NCI-H446 (cell line): ENCODE measurements at places on chromosomes 7 and 10.

- no peak for DNase-seq
These were observed 425.3 kb downstream of the INHBA start for GRCh38 chr7:41277561-41277960.

DNA sequence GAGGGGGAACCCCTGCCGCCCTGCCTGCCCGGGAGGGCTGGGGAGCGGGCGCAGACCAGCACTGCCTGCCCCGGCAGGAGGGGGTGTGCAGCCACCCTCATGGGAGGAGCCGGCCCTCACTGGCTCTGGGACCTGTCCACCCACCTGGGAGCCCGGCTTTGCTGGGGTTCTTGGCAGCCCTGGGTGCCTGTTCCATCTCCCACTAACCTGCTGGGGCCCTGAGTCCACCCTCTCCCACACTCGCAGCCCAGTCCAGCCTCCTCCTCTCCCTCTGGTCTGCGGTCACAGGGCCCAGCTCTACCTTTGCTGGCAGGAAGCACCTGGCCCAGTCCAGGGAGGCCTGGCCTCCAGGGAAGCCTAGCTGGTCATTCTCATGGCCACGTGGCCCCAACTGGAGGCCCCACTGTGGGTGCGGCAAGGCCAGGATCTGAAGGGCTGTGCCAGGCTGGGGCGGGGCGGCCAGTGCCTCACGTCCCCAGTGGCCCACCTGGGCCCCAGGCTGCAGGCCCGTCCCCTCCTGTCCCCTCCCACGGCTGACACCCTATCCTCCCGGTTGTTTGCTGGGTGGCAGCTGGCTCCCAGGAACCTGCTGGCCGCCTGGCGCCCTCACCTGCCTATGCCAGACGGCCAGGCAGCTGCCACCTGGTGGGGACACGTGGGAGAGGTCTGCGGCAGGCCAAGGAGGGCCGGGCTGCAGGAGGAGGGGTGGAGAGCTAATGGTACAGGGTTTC lies at the start of gene TMEM184A:
Gene TMEM184A (minus strand): TSS at position 393 of the 731 bp plus-strand sequence. CDS start 721 bp downstream, outside the sequence.
- no peak for DNase-seq

GRCh38 chr7:92691578-92691977 lies 101.4 kb upstream of the FAM133B start:
- DNase-seq = no peak

- no peak for DNase-seq
These were observed 4.7 kb upstream of the TRIM8 start for GRCh38 chr10:102639537-102639936.

DNA sequence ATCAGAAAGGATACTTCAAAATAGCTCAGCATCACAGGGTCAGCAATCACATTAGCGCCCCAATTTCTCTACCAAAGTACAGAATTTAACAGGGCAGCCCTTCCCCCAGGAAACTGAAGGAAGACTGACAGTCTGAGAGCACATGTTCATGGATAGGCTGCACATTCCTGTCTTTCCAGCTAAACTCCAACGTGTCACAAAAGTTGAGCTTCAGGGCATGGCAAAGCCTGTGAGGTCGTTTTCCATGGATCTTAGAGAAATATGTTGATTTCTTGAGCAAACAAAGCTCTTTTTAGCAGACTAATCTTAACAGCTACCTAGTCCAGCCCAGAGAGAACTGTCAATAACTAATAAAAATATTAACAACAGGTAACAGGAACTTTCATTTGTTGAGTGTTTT lies 207.9 kb downstream of the GRM3 start:
- no peak for DNase-seq

DNA sequence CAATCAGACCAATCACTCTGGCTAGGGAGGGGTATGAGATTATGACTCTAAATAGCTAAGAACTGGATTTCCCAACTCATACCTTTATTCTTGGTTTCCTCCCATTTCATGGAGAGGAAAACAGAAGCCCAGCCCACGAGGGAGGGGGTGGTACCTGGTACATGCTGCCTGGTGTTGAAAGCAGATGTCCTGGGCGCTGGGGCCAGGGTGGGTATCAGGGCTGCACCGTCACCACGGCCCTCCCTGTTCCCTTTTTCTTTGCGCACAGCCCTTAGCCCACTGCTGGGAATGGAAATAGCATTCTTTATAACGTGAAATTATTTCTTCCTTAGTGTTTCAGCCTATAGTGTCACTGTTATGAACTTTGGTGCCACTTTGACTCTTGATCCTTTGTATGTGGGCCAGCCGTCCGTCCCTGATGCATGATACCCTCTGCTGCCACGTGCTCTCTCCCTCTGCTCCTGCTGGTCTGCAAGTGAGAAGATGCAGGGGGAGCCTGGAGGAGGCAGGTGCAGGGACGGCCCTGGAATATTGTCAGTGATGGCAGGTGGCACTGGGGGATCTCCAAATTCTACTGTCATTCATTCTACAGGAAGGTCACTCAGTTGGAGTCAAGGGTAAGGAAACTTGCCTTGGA lies 158.5 kb downstream of the CDH23 start:
- no peak for DNase-seq

GRCh38 chr10:120271696-120272095 lies 185.3 kb upstream of the PLPP4 start:
- DNase-seq = no peak

DNA sequence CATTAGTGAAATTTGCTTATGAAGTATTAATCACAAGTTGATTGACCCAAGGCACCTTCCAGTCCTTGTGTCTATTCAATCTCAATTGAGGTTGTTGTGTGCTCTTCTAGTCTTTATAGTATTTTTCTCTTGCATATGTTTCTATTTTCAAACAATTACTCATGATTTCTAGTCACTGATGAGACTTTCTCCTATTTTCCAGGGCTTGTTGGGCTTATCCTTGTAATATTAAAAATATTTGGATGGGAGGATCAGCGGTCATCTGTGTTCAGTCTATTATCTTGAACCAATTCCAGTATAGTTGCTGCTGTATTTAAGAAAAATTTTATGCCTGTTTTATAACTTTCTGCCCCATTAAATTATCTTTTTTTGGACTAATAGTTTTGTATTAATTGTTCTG lies 154.4 kb downstream of the PTEN start:
- no peak for DNase-seq

DNA sequence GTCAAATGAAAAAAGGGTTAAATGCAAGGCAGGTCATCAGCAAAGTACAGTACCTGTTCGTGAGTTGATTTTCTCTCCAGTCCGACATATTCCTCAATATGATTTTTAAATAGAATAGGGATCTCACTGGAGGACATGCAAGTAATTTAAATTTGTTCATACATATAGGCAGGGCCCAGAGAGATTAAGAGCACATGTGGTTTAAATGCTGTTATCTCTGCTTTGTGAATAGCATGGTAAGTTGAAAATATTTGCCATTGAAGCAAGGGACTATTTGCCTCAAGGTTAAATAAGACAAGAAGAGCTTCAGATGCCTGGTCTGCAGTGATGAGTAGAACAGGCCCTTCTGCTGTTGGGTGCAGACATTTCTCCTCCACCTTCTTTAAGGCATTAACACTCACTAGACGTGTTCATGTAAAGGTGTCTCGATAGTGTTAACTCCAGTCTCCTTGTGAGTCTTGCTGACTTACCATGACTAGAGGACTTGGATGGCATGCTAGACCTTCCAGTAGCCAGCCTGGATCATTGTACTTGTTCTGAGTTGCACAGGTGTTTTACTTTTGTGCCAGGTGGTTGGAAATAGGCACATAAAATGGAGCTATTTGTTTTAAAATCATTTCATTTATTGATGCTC lies 15.6 kb upstream of the AKR1C3 start:
- no peak for DNase-seq

- DNase-seq = peak; percentile 71
These were observed 93.0 kb downstream of the EBF3 start for GRCh38 chr10:129870961-129871621.

GRCh38 chr7:101567230-101567629 lies 61.9 kb downstream of the MYL10 start:
- no peak for DNase-seq

DNA sequence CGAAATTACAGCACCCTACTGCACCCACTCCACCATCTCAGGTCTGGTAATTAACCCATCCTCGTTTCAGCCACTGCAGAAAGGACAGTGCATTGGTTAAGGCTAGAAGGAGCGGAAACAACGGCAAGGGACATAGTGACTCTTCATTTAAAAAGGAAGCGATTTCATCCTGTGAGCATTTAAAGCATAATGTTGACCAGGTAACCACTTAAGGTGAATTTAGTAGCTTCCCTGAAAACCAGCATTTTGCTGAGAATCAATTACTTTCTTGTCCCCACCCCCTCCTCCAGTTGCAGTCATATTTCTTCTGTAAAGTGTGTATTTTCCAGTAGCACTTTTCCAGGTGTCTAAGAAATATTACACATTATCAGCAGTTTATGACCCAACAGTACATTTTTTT lies 821 bp upstream of the JAZF1 start:
- DNase-seq = no peak

GRCh38 chr7:23043441-23043840 lies 29.5 kb upstream of the HYCC1 start:
- no peak for DNase-seq

GRCh38 chr10:89355394-89355931 lies 22.4 kb upstream of the IFIT1B start:
- no peak for DNase-seq

- no peak for DNase-seq
These were observed 28.6 kb downstream of the PON3 start for GRCh38 chr7:95367606-95368005.

DNA sequence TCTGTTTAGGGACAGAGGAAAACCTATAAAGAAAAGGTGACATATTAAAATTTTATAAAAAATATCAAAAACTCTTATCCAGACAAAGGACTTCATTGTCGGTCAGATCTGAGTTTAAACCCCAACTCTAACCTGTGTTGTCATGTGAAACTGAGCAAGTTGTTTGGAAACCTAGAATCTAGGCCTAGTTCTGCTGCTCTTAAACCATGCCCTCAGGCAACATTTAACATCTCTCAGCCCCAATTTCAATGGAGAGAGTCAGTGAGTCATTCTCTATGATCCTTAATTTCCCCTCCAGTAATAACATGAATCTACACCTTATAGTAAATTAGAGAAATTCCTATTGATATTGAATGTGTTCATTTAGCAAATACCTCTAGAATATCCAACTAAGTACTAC lies 192.3 kb downstream of the IMMP2L start:
- DNase-seq = no peak

- DNase-seq = no peak
These were observed 9.7 kb downstream of the INTS1 start for GRCh38 chr7:1494447-1494846.

DNA sequence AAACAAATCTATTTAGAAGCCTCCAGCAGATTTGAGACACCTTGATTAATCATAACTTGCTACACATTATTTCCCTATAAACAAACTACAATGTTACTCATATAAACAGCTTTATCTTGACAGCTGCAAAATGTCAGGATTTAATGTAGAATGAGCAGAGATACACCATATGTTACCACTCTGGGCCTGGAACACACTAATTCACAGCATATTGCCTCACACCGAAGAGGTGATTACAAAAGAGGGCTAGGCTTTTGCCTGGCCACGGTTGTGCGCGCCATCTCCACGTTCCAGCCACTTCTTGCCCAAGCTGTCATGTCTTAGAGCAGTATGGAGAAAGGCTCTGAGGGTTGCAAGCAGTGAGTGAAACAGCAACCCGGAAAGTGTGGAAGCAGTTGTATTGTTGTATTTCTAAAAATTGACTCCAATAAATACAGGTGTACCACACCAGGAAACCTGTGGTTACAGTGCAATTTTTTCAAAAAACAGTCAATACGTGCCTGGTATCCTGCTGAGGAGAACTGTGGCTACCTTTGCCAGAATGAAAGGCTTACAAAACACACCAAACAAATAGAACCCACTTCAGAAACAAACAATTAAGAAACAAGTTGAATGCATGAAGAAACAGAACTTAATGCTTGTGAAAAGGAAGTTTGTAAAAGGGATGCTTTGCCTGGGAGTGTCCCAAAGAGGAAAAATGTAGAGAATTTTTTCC lies 498.1 kb downstream of the PLXNA4 start:
- DNase-seq = no peak

- no peak for DNase-seq
These were observed 466.9 kb downstream of the PTPRN2 start for GRCh38 chr7:158120716-158121115.

GRCh38 chr10:71804077-71804476 lies 30.8 kb upstream of the VSIR start:
- DNase-seq = no peak

DNA sequence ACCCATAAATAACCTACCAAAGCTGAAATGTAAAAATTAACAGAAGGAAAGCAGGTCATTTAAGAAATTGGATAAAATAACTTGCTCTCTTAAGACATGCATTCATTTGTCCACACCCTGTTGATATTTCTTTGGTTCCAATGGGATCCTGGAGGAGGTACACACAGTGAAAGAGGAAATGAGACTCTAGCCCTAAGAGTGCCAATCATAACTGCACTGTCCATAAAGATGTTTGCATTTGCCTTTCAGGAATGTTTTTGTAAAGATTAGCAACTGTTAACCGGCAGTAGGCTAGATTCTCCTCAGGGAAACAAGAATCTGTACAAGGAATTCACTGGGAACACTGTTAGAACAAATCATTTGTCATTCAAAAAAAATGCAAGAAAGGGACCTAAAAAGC lies 61.0 kb downstream of the MEOX2 start:
- DNase-seq = no peak

DNA sequence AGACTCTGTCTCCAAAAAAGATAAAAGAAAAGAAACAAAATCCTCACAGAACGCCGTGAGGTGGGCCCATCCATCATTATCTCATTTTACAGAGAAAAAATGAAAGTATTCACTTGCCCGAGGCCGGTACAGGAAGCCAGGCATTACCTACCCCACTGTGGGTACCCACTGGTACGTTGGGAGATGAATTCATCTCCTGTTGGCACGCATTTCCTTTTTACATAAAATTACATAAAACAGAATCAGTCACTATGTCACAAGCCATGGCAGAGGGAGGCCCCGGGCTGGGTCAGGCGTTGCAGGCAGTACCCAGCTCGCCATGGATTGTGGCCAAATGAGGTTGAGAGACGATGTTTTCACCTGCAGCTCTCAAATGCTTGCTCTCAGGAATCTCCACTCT lies 38.6 kb upstream of the TNRC18 start:
- DNase-seq = no peak

DNA sequence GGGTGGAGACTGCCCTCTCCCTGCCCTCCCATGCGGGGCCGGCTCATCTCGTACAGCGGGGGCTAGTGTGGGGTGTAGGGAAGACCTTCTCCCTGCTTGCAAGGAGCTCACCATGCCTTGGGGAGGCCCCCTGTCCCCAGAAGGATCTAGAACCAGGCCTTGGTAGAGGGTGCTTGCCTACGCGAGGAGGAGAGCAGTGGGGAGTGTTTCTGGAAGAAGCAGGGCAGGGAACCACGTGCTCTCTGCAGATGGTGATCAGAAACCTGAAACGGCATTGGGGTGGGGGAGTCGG lies 2.7 kb downstream of the MAFK start:
- no peak for DNase-seq

- DNase-seq = peak; percentile 53
These were observed 41.4 kb downstream of the CAMK1D start for GRCh38 chr10:12390733-12391132.

DNA sequence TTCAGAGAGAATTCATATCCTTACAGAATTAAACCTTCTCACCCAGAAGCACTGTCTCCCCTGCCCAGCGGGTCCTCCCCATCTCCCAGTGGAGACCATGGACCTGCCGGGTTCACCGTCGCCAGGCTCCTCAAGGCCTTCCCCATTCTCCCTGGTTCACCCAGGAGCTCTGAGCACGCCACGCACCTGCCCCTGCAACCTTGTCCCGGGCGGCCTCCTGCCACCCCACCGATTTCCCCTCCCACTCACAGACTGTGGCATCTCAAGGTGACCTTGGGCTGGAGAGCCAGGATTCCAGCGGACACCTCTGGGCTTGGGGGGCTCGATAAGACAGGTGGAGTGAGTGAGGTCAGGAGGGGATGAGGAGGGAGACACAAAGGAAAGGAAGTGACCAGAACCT lies 135.3 kb downstream of the PTPRN2 start:
- DNase-seq = no peak
